ENCODE measurements at places on chromosomes 4 and X.

GRCh38 chr4:37438564-37439279 lies 194.2 kb downstream of the NWD2 start:
- no peak for DNase-seq

GRCh38 chr4:74671080-74671698 lies 123.1 kb downstream of the BTC start:
- DNase-seq = peak; percentile 15

DNA sequence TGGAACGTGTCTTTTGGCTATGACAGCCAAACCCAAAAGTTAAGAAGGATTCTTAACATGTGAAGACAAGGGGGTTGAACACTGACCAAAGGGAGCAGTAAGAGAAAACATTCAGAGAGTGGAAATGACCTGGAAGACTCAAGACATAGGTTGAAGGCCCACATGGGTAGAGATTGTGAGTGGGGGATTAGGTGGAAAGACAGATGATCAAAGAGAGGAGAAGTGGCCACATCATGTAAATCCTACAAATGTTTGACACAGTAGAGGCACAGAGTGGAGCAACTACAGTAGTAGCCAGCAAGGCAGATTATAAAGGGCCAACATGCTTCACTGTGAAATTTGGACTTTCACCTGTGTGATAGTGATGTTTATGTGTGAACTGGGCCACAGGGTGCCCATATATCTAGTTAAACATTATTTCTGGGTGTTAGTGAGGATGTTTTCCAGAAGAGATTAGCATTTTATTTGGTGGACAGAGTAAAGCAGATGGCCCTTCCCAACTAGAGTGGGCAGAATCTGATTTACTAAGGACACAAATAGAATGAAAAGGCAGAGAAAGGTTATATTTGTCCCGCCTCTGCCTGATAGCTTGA lies 559.3 kb downstream of the RAB28 start:
- DNase-seq = no peak

GRCh38 chrX:149286940-149287349 lies 218.2 kb downstream of the IDS start:
- peak; percentile 5 for DNase-seq

DNA sequence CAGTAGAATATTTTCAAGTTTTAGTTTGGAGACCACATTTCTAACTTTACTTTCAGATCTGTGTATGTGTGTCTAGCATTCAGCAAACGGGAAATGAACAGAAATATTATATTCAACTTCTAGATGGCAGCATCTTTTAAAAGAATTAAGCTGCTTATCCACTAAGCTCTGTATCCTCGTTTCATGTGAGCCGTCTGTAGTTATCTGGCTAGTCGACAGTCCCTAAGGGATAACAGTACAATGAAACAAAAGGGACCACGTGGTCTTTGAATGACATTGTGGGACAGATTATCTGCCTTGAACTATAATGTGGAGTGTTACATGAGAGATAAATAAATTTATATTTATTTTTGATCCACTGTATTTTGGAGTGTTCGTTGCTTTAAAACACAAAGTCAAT lies 35.8 kb upstream of the PRSS12 start:
- DNase-seq = no peak

DNA sequence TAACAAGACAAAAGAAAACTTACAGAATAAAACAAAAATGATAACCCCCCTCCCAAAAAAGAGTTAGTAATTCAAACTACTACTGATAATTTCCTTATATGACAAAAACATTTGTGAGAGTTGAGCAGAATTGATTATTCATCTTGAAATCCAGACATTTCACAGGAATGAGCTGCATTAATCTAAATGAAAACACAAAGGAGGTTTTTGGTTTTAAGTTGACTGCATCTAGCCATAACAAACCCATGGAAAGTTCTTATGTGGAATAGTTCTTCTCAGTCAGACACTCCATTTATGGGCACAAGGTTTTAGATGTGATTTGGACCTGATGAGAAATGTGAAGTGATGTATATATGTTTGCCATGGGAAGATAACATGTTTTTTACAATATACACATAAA lies 95.4 kb downstream of the VCX2 start:
- no peak for DNase-seq

DNA sequence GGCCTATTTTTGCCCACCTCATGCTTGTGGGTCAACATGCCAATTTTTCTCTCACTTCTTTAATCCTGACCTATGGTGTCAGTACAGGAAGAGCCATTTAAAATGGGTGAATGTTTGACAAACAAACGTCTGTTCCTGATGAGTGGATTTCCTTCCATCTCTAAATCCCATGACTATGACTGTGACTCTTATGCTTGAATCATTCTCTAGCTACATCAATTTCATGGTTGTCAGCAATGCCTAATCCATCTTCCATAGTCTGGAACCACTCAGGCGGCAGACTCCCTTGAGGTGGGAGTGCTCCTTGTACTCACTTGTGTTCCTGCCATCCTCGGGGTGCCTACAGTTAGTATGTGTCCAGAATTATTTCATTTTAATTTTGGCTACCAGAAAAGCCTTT lies 194.9 kb upstream of the RPS6KA3 start:
- DNase-seq = no peak

DNA sequence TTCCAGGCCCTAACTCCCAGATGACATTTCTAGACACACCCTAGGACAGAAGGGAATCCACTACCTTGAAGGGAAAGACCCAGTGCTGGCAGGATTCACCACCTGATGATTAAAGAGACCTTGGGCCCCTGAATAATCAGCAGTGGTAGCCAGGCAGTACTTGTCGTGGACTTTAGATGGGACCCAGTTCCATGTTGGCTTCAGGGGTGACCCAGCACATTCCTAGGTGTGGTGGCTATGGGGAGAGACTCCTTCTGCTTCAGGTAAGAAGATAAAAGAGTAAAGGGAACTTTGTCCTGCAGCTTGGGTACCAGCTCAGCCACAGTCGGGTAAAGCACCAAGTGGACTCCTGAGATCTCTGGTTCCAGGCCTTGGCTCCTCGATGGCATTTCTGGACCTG lies 131.8 kb upstream of the S100G start:
- DNase-seq = no peak

GRCh38 chrX:119636419-119636818 lies 30.2 kb upstream of the NKRF start:
- no peak for DNase-seq

GRCh38 chr4:5710065-5710960 lies 688 bp upstream of the EVC start:
- no peak for DNase-seq

Data from effector CD8-positive, alpha-beta T cell (primary cell).